ENCODE measurements at places on chromosomes 1 and 21.

DNA sequence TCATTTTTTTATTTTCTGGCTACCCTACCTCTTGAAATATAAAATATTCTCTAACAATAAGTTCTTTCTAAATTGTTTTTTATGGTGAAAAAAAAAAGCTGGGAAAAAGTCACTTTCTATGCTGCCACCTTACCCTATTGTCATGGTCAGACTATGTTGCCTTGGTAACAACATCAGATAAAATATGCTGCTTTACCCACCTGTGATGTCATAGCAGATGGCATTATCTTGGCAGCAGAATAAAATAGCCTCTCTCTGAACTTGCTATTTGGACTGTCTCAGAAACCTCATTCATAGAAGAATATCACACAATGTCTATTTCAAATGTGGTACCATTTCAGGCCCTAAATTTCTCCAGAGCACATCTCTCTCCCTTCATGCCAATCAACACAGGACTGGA is 69.6 kb upstream of the SGIP1 start:
- no peak for DNase-seq

- no peak for DNase-seq
Measured at GRCh38 chr1:81585371-81585770, 215.4 kb upstream of the ADGRL2 start.

- DNase-seq = no peak
Measured at GRCh38 chr1:60000625-60001024, 72.9 kb downstream of the C1orf87 start.

- no peak for DNase-seq
Measured at GRCh38 chr1:224503161-224504118, 68.8 kb upstream of the WDR26 start.

DNA sequence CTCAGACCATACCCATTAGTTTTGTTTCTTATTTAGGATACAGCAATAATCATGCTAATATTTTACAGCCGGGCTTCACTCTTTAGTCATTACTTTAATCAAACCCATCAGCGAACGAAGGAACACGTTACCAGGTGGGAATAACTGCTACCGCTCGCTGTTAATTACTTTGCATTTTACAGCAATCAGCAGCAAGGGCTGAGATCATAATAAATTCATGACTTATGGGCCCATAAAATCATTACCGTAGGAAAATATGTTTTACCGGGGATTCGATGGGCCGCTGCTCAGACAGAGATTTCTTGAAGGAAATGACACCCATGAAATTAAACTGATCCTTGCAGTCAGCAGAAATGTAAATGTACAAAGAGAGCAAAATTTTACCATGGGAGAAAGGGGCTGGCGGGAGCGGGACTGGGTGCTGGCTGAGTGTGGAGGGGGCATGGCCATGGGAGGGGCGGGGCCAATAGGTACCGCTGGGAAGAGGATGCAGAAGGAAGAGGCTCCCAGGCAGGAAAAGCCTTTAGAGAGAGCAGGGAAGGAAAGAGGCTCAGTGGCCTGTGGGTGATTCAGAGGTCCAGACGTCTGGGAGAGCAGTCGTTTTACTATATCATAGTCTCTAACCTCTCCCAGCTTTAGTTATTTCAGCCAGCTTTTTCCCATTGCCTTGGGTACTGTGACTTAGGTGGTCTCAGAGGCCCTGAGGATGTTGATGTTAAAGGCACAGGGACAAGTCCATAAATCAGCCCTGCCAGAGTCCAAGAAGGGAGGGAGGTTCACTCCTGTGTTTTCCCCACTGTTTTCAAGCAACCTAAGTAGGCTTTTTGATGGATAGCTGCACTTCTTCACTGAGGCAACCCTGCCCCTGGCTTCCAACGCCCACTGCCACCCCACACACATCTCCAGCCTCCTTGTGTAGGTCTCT is 258.9 kb downstream of the SEC16B start:
- no peak for DNase-seq

DNA sequence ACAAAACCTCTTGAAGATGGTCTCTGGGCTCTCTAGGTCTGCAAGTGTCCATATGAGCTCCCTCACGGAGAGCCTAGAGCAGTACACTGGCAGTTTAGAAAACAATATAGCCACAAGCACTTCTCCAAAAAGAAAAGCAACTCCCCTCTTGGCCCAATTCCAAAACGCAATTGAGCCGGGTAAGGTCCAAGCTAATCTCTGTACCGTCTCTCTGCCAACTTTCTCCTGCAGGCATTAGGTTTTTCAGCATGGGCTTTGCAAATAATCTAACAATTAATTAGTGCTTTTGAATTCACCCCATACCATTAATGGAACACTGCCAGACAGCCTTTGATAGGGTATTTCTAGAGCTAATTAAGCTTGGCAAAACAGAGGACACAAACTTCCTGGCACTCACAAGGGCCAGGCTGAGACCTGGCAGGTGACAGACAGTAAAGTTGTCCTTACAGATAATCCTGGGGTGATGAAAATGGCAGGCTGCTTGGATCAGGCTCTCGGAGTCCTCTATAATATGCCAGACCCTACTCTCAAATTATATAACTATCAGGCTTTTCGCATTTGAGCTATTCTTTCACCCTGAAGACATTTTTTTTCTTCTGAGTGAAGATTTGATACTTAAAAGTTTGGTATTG is 39.8 kb downstream of the TGFBR3 start:
- DNase-seq = no peak

DNA sequence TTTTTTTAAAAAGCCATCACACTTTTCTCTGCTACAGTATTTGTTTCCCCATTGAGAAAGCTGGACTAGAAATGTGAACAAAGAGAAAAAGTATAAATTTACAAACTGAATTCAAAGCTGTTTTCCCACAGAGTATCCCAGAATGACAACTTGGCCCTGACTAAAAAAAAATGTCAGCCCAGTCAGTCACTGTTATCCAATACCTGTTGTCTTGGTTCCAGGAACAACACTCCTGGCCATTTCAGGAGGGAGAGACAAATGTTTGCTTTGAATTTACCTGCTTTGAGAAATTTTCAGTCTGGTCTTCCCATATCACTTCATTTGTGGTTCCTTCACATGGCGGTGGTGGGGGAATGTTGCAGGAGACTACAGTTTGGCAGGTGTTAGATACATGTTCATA is 46.2 kb downstream of the COLGALT2 start:
- no peak for DNase-seq
